AG04450 (cell line): ENCODE measurements at places on chromosomes 5 and 9.

- no peak for DNase-seq
Observed at GRCh38 chr5:67588389-67588788, 391.8 kb upstream of the CD180 start.

DNA sequence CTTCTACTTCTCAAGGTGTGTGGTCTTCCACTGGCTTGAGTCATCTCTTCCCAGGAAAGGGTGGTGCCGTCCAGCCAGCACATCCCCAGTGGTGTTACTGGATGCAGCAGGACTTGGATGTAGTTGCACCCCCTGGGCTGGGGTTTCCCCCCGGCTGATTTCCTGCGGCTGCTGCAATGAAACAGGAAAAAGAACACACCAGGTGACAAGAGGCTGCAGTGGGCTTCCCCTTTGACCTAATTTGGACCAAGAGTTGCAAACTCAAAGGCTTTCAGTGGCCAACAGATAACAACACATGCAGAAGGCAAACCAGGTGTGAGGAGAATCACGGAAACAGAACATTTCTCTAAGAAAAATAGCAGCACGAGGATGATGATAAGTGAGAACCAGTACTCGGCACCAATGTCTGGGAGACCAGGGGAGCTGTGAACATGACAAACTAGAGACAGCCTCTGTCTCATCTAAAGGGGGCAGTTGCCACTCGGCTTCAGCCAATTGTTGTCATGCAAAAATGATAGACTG, 83.7 kb downstream of the PDE6A start:
- no peak for DNase-seq

DNA sequence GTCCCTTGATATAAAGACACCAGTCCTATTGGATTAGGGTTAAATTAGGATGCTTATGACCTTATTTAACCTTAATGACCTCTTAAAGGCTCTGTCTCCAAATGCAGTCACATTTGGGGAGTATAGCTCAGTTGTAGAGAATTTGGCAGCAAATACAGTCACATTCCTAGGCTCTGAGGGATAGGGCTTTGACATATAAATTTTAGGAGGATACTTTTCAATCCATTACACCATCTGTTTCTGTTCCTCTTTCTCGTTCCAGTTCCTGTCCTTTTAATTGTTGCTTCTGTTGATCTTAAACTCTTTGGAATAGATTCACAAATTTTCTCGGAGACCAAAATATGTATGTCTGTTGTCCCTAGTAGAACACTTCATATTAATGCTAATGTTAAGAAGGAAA, 390.0 kb upstream of the PCSK5 start:
- DNase-seq = no peak

DNA sequence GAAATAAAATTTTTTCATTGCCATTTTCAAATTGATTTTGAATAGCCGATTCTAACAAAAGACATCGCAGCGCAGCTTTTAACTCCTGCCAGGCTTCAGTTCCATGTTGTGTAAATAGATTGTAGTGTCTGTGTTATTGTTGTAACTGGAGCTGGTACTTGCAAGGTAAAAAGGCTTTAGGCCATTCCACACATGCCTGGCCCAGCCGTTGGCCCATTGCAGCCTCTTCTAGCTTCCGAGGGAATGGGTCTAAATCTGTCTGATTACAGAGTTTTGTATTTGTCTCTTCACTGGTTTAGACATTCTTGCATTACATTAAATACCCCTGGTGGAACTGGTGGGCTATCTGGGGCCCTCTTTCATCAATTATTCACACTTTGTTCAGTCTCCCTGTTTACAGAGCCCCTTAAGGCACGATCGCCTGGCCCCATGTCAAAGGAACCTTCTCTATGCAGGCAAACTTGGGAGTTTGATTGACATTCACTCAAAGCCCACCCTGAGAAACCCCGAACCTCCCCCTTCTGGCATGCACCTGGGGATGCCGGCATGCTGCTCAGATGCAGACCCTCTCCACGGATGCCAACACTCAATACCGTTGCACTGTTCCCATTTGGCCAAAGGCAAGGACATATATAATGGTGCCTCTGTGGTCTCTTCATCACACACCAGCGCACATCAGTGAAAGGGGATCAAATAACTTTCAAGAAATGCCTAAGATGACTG, 281.7 kb upstream of the IRX2 start:
- no peak for DNase-seq

DNA sequence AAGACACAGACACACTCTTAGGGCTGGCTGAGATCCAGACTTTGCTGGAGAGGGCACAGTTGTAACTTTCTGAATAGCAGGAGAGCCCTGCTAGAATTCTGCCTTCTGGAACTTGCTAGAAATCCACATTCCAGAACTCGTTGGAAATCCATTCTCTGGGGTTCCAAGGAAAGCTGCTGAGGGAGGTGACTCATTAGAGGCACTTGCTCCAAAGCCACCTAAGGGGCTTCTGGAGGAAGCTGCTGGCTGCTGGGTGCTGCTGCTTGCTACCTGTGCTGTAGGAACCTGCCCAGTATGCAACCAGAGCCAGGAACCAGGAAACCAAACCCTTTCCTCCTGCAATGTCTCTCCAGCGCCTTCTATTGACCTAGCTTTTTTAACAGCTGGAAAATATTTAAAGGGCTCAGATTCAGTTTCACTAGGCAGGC, 4.1 kb upstream of the TLE4 start:
- no peak for DNase-seq

- DNase-seq = no peak
Observed at GRCh38 chr5:116686438-116686837, 111.8 kb upstream of the SEMA6A start.
